ENCODE measurements at places on chromosomes 3 and 15. TPM values are rescaled to one million over a fixed set of nuclear protein-coding genes. Genes with fewer than 3 reads are reported as not detected.

- no peak for DNase-seq
Observed at GRCh38 chr3:65919826-65920225, 118.9 kb downstream of the MAGI1 start.

DNA sequence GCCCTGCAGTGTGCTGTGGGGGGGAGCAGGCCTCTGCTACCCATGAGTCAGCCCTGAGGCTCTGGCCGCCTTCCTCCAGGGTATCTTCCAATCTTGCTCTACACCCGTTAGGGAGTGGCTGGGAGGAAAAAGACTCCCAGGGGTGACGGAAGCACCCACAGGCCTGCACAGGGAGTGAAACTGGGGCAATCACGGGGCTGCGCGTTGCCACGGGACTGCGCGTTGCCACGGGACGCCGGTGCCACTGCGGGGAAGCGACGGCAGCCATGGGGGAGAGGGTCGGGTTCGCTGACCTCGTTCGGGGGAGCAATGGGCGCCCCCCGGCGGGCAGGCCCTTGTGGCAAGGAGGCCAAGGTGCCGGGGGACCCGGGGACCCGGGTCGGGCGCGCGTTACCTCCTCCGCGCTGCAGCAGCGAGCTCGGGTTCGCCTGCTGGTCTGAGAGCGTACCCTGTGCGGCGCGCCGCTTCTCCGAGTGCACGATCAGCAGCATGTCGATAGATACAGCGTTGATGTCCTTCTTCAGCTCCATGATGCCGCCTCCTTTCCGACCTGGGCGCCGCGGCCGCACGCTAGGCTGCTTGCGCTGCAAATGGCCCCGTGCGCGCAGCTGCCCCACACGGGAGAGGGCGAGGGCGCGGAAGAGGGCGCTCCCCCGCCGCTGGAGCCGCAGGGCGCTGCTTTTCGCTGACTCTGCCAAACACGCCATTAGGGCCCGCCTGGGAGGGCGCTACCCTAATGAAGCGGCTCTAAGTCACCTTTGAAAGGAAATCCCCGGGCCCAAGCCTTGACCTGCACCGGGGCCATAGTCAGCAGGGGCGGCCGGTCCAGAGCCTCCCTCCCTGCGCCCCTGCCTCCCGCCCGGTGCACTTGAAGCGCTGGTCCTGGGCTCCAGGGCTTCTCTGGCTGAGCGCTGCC lies at the start of gene KY:
TSS of gene KY (minus strand) at position 592 of the 916 bp plus-strand sequence. CDS start at position 530, 62 bp downstream.
- no peak for DNase-seq

GRCh38 chr15:58459560-58459959 lies 27.8 kb downstream of the LIPC start:
- DNase-seq, result no peak

- no peak for DNase-seq
Observed at GRCh38 chr3:169116056-169116693, 547.3 kb downstream of the MECOM start.

DNA sequence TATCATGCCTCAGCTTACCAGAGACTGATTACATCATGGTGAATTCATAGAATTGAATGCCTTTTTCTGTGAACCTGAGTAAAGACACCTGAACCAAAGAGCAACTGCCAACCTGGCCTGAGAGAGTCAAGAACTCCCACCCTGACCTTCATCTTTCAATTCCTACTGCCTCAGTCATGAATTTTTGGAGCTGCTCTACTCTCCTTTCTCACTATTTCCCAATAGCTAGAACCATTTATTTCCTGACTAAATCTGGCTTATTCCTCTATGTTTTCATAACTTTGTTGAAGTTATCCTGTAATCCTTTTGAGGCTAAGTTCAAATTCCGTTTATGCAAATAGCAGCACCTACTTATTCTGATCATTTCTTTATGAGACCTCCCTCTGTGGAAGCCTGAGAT lies 712.4 kb upstream of the UBE2E2 start:
- DNase-seq, result no peak

- DNase-seq, result no peak
Observed at GRCh38 chr3:116087426-116087825, 357.9 kb downstream of the LSAMP start.

The NRG4 gene
- 5.9 TPM for polyA plus RNA-seq

The TPRG1 gene
- 0.78 TPM for polyA plus RNA-seq

The CD200R1 gene
- polyA plus RNA-seq, result 1.4 TPM

The LIPH gene
- polyA plus RNA-seq, result 2.0 TPM

The BMF gene
- polyA plus RNA-seq, result 34.9 TPM
